Activated T-cell treated with anti-CD3 and anti-CD28 coated beads for 48 hours (primary cell): ENCODE measurements at places on chromosomes 3 and 15.

DNA sequence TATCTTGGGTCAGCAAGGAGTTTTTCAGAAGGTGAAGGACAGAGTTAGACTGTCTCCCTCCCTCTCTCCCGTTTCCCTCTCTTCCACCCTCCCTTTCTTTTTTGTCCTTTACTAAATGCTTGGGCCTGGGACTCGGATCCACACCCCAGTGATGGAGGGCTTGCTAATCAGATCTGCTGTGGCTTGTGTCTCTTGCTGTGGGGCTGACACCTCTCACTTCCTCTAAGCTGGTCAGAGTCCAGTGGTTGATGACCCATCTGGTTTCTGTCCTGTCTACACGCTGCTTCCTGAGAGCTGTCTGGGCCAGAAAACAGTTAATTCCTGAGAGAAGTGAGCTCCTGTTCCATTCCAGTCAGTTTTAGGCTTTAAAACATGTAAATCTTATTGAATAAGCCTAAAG lies 849 bp downstream of the TRAK1 start:
- DNase-seq: no peak

- no peak for DNase-seq
These were observed 545.0 kb downstream of the PYDC2 start for GRCh38 chr3:192005989-192006388.

- DNase-seq: peak; percentile 2
These were observed 68.7 kb downstream of the TRAK1 start for GRCh38 chr3:42159706-42160472.

DNA sequence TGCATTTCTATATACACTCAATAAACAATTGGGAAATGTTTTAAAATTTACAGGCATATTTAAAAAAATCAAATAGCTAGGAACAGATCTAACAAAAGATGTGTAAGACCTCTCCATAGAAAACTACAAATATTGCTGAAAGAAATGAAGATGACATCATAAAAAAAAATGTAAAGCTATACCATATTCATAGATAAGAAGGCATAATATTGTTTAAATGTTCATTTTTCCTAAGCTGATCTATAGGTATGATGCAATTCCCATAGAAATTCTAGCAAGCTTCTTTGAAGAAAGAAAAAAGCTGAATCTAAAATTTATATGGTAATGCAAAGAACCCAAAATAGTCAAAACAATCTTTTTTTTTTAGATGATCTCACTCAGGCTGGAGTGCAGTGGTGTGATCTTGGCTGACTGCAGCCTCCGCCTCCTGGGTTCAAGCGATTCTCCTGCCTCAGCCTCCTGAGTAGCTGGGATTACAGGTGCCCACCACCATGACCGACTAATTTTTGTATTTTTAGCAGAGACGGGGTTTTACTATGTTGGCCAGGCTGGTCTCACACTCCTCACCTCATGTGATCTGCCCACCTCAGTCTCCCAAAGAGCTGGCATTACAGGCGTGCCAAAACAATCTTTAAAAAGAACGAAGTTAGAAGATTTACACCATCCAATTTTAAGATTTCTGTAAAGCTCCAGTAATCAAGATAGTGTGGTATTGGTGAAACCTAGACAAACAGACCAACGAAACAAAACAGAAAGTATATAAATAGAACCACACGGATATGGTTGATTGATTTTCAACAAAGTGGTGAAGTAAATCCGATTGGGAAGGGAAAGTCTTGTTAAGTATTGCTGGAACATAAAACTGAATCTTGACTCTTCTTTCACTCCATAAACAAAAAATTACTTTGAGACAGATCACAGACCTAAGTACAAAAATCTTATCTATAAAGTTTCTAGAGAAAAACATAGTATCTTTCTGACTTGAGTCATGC lies 6.3 kb upstream of the BHLHE40 start:
- no peak for DNase-seq

GRCh38 chr15:47934342-47934741 lies 186.4 kb upstream of the SLC24A5 start:
- no peak for DNase-seq

DNA sequence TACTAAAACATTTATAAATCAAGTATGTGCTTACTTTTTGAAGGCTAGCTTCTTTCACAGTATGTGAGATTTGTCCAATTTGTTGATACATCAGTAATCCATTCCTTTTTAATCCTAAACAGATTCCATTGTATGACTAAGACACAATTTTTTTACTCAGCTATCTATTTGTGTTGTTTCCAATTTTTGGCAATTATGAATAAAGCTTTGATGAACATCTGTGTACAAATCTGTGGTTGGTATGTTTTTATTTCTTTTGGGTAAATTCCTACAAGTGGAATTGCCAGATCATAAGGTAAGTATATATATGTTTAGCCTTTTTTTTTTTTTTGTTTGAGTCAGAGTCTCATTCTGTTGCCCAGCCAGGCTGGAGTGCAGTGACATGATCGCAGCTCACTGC lies 56.2 kb upstream of the VEPH1 start:
- no peak for DNase-seq

GRCh38 chr15:80367094-80367493 lies 37.1 kb upstream of the ARNT2 start:
- no peak for DNase-seq

DNA sequence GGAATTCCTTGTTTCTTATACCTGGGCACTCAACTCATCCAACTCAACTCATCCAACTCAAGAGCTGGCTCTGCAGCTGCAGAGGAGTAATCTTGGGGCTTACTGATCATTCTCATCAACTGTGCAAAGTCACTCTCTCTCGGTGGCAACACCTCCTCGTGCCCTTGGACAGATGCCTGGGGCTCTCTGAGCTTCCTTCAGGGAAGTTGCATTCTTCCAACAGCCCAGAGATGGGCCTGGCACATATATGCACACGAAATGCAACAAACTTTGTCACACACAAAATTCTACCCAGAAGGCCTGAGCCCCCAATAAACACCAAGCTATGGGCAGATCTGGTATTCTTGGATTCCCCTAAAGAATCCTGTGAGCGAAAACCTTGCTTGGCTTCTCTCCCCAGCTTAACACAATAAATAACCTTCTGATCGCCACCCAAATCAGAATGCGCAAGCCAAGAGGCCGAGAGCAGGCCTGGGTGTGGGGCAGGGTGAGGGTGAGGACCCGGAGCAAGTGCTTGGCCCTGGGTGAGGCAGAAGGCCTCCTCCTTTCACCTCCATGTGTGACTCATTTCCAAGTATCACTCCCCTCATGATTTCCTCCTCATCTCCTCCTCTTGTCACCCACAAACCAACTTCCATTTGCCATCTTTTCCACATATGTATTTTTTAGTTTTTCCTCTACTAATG lies 15.4 kb downstream of the TGM5 start:
- no peak for DNase-seq

DNA sequence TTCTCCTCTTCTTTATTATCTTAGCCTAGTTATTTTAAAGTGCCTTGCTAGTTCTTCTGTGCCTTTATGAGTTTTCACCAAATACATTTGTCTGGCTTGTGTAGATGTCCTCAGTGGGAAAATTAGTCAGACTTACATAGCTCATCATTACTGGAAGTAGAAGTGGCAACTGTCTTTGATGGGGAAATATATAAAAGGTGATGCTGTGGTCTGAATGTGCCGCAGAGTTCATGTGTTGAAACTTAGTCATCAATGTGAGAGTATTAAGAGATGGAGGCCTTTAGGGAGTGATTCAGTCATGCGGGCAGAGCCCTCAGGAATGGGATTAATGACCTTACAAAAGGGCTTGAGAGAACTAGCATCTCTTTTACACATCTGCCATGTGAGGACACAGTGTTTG lies 6.4 kb upstream of the ERICH6 start:
- DNase-seq: no peak

GRCh38 chr3:149777414-149778214 lies 14.7 kb downstream of the ANKUB1 start:
- DNase-seq: no peak

DNA sequence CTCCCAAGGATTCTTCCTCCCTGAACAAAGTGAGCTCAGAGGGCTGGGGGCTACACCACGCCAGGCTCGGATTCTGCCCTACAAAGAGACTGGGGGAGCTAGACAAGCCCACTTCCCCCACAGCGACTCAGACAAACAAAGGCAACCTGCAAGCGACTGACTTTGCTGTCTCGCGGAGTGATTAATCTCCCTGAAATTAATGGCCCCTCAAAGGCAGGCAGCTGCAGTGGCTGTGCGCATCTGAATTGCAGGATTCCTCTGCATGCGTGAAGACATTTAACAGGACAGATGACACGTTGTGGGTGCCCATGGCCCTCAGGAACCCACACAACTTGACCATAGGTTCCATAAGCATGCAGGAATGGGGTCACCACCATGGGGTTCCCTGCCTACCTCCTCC lies 18.4 kb downstream of the CTXND1 start:
- DNase-seq: no peak

DNA sequence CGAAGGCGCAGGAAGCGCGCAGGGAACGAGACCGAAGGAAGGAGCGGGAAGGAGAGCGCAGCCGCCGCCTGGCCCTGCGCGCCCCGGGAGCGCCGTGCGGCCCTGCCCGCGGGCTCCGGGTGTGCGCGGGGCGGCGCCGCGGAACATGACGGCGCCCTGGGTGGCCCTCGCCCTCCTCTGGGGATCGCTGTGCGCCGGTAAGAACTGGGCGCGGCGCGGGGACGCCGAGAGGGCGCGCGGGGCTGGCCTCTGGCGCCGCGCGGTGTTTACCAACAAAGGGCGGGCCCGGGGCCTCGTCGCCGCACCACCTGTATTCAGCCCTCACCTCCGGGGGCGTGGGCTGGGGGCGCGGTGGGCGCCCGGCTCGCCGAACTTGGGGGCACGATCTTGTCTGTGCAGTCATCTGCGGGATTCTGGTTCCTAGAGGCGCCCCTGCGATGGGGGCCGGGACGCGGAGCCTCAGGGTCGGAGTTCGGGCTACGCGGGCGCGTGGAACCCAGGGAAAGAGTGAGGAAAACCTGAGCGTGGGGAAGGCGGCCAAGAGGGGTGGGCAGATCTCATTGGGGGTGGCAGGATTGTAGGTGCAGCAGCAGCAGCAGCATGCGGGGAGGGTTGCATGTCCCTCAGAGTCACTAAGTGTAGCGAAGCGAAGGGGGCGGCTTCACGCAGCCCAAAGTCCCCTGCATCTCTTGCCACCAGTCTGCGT lies 641 bp downstream of the ACVR2B start:
- no peak for DNase-seq

GRCh38 chr3:194950906-194951628 lies 265.4 kb downstream of the FAM43A start:
- no peak for DNase-seq

DNA sequence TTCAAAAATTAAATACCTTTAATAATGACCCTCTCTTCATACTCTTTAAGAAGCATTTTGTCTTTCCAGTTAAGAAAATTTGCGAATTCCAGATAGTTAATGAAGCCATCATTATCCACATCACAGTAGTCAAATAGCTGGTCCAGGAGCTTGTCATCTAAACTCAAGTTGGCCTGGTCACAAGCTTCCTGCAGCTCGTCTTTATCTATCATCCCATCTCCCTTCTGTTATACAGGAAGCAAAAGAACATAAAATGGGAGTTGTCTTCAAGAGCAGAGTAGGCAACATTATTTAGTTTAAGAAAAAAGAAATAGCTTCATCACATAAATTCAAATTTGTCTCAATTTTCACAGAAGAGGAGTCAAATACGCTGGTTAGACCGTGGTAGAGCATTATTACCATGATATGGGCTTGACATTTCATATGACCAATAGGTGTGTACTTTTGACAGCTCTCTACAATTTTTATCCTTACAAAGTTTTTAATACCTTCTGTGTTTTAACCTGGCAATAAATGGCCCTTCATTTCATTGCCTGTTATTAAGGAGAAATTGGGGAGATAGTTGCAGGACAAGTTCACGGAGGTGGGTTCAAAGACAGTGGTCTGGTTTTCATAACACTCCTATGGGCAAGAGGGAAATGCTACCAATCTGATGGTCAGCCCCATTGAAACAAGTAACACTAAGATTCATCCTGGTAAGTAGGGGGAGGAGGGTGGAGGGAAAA lies 45.4 kb downstream of the EFHB start:
- DNase-seq: no peak

GRCh38 chr15:62515696-62516395 lies 350.8 kb upstream of the C2CD4B start:
- no peak for DNase-seq

GRCh38 chr3:144273601-144274000 lies 302.0 kb downstream of the DIPK2A start:
- no peak for DNase-seq

DNA sequence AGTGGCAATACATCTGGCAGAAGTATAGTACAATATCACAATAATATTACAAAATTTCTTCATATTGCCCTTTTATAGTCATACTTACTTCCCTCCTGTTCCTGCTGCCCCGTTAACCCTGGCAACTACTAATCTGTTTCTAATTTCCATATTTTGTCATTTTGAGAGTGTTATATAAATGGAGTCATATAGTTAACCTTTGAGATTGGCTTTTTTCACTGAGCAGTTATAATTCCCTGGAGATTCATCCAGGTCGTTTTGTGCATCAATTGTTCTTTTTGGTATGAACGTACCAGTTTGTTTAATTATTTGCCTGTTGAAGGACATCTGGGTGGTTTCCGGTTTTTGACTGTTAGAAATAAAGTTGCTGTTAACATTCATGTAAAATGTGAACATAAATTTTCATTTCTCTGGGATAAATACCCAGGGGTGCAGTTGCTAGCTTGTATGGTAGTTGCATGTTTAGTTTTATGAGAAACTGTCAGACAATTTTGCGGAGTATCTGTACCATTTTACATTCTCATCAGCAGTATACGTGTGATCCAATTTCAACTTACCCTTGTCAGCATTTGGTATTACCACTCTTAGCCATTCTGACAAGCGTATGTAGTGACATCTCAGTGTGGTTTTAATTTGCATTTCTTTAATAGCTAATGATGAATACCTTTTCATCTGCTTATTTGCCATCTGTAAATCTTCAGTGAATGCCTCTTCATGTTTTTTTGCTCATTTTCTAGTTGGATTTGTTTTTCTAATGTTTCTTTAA lies 32.2 kb upstream of the IL20RB start:
- DNase-seq: no peak

GRCh38 chr3:119632216-119632615 lies 28.2 kb downstream of the POPDC2 start:
- DNase-seq: no peak

GRCh38 chr3:151367448-151367847 lies 17.1 kb downstream of the P2RY12 start:
- DNase-seq: no peak

- no peak for DNase-seq
These were observed 29.5 kb downstream of the FAM43A start for GRCh38 chr3:194715022-194715800.

GRCh38 chr15:52243697-52244555 lies 51.7 kb downstream of the MYO5C start:
- DNase-seq: no peak

DNA sequence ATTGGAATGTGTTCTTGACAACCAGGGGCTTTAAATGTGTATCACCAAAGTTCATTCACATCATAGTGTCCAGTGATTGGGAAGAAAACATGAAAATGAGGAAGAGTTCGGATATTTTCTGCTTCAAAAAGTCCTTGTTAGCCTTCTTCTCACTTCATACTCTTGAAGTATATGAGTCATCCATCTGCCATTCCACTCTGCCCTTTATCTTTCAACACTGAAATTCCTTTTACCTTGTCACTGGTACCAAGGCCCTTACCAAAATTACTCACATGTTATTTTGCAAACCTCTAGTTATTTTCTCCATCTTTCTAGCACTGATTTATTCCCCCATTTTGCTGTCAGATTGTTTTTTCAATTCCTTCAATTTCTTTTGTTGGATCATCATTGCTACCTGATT lies 32.5 kb downstream of the OR5H15 start:
- DNase-seq: no peak
